Foreskin keratinocyte (primary cell): ENCODE measurements at places on chromosomes 7 and 10. TPM values are rescaled to one million over a fixed set of nuclear protein-coding genes. Genes with fewer than 3 reads are reported as not detected.
A peak's percentile ranks its signal among the peaks of the same experiment; 100 is the strongest.

GRCh38 chr10:14360515-14360914 is 29.8 kb upstream of the FRMD4A start:
- DNase-seq = no peak

GRCh38 chr7:23558303-23558702 is 26.5 kb upstream of the TRA2A start:
- no peak for DNase-seq

DNA sequence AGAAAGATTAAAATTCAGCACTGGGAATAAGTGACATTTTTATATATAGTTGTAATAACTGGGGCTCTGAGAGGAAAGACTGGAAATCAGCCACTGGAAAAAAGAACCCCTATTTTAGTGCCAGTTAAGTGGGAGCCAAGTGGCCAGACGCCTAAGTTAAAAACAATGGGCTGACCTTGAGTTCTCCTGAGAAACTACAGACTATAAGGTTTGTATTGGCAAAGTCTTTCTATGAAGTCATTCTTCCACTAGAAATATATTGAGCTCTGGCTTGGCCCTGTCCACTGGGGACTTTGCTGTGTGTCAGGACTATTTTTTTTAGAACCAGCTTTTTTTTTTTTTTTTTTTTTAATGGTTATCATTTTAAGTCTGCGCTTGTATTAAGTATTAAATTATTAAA is 210.6 kb upstream of the FZD8 start:
- DNase-seq = no peak

- DNase-seq = no peak
These were observed 455.3 kb downstream of the ADRA2A start for GRCh38 chr10:111532139-111532538.

- no peak for DNase-seq
These were observed 136.9 kb downstream of the SKIDA1 start for GRCh38 chr10:21388589-21388988.

DNA sequence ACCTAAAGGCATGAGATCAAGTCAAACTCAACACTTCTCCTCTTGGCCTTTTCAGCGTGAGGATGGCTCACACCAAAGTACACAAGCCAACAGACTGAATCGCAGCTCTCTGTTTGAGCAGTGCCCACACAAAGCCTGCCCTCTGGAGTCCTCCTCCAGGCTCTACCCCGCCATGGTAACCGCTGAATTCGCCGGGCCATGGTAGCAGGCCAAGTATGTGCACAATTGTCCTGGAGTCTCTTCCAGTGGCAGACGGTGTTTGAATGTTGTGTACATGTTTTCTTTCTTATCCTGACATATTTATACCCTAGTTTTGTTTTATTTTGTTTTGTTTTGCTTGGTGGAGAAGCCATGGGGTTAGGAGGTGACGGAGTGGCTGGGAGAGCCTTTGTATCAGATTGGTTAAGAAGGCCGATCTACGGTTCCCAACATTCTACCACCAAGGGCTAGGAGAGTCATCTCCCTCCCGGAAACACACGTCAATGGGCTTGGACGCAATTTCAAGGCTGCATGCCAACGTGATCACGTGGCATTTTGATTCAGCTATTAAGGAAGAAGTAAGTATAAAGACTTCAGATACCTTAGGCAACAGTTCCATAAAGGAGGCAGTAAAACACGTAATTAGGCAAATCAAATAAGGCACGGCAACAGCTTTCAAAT is 12.1 kb upstream of the SHH start:
- peak; percentile 64 for DNase-seq

GRCh38 chr7:76149847-76150691 is 51.6 kb upstream of the SRRM3 start:
- no peak for DNase-seq

DNA sequence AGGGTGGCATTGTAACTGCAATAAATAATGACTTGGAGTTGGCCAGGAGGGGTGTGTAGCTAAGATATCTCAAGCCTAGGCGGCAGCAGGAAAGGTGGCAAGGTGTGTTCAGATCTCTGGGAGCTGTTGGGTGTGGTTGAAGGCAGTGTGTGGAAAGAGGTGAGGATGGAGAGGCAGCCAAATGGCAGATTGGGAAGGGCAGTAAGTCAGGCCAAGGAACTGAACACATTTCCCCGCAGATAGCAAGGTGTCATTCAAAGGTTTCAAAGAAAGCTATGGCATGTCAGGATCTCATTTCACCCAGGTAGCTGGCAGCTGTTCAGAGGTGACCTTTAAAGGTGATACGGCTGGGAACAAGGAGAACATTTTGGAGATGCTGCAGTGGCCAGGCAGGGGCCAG is 586.0 kb upstream of the MGMT start:
- DNase-seq = no peak

DNA sequence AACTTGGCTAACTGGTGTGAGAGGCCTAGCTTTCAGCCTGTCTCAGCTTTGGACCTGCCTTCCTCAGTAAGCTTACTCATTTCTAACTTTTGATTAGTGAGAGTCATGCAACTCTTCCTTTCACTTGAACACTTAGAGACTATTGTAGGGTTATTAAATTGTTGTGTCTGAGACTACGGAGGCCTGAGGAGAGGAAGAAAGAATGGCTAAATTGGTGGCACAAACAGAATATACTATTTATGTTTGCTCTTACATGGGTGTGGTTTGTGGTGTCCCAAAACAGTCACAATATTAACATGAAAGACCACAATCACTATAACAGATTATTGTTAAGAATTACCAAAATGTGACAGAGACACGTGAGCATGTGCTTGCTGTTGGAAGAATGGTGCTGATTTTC is 82.1 kb downstream of the TRIM24 start:
- DNase-seq = no peak

DNA sequence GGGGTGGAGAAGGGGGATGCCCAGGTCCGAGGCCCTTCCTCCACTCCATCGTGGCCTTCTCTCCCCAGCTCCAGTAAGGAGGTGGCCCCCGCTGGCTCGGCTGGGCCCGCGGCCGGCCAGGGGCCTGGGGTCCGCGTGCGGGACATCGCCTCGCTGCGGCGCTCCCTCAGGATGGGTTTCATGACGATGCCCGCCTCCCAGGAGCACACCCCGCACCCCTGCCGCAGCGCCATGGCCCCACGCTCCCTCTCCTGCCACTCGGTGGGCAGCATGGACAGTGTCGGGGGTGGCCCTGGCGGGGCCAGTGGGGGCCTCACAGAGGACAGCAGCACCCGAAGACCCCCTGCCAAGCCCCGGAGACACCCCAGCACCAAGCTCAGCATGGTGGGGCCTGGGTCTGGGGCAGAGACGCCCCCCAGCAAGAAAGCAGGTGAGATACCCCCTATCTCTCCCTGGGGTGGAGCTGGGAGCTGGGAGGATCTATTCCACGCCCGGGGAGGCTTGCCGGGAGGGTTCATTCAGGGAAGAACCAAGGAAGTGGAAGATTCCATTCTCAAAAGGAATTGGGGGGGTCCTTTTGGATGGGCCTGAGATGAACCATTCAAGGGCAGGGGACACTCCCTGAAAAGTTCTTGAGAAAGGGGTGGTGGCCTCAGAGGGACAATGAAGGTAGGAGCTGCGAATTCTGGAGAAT is 3.2 kb downstream of the NYAP1 start:
- no peak for DNase-seq

DNA sequence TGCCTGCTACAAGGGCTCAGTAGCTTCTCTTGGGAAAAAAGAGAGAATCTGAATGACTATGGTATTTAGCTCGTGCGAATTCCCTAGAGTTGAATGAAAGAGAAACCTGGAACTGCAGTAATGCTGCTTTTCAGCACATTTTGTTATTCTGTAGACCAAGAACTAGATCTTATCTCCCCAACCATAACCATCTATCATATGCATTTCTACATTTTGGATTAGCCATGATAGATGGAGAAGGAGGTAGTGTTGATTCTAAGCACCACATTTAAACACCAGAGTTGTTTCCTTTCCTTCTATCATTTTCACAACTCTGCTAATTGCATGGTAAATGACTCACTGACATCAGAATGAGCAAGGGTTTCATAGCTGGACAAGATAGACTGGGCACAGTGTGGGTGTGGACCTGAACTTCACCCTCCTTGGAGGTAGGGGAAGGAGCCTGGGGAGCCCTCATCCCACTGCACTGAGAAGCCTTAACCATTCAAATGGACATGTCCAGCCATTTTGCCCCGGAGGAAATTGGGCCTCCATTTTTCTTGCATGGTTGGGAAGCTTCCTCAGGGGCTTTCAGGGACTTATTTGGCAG is 55.3 kb upstream of the BMPER start:
- DNase-seq = no peak

DNA sequence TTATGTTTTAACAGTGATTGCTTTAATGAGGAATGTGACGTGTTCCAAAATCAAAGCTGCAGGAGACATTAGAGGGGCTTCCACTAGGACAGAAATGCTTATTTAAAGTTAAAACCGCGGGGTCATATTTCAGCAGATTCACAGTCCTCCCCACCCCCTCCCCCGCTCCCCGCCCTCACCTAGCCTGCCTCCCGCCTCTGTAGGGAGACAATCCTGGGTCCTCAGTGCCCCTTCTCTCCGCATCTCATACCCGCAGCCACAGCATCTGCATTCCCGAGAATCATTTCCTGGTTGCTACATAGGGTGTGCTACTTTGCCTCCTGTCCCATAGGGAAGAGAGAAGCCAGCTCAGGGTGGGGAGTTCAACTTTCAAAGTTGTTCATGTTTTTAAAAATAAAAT is 3.1 kb upstream of the DRGX start:
- DNase-seq = no peak

GRCh38 chr10:35546824-35547225 is 58.3 kb upstream of the GJD4 start:
- peak; percentile 98 for DNase-seq

- DNase-seq = no peak
These were observed 24.8 kb upstream of the FAM171A1 start for GRCh38 chr10:15395935-15396334.

DNA sequence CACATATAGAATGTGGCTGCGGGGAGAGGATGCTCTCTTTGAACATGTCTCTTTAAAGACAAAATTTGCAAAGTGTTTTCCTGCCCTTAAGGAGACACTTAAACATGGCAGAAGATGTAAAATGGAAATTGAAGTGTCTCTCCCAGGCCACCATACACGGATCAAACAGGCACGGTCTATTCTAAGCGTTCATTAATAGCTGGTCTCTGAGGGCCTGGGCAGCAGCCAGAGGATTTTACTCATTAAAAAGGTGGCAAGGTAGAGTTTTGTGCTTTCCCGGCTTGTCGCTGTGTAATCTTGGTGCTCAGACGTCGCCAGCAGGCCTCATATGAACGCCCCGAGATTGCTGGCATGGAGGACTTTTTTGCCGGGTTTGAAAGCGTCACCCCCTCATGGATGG is 205.5 kb downstream of the EMX2 start:
- DNase-seq = no peak

DNA sequence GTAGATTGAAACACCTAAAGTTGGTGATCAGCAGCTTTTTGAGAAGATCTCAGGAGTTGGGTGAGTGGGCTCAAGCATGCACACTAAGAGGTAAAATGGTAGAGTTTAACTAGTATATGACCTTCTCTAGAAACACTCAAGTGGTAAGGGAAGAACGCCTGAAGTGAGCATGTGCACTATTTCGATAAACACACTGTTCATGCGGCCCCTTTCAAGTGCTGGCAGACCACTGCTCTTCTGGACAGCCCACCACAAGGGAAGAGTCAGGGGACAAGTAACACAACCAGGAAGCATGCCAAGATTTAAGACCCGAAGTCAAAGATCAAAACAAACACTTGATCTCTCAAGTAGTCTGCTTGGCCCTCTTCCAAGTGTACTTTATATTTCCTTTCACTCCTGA is 519.5 kb upstream of the ZWINT start:
- DNase-seq = no peak

GRCh38 chr7:149662591-149663095 is 110.7 kb downstream of the ZNF467 start:
- DNase-seq = peak; percentile 64

- DNase-seq = no peak
These were observed 78.1 kb upstream of the NEBL start for GRCh38 chr10:20975236-20975635.

Gene P4HA1
- 33.3 and 38.8 TPM in 2 replicates for total RNA-seq

Gene PDK4
- not detected in 2 replicates for total RNA-seq

Gene LRRC4
- 0.07 and 0.35 TPM in 2 replicates for total RNA-seq

Gene KCNMA1
- 2.8 and 3.9 TPM in 2 replicates for total RNA-seq

Gene RTKN2
- total RNA-seq = 1.8 and 2.6 TPM in 2 replicates

Gene SHTN1
- total RNA-seq = 19.0 and 21.5 TPM in 2 replicates

Gene C10orf90
- total RNA-seq = not detected in 2 replicates

Gene GLCCI1
- 2.1 and 2.2 TPM in 2 replicates for total RNA-seq
